ENCODE measurements at places on chromosomes 5 and 9. TPM values are rescaled to one million over a fixed set of nuclear protein-coding genes. Genes with fewer than 3 reads are reported as not detected.

Gene C6
- not detected for total RNA-seq

Gene OR13C3
- total RNA-seq = not detected

Gene ATP10B
- total RNA-seq = not detected

Gene COL5A1
- not detected for total RNA-seq

Gene PCDHGA1
- total RNA-seq = 0.35 TPM

Gene CDHR2
- total RNA-seq = 0.09 TPM

Gene CARTPT
- not detected for total RNA-seq

Gene MEIKIN
- total RNA-seq = not detected

Gene KCNV2
- not detected for total RNA-seq

Gene SOX30
- total RNA-seq = not detected

Gene RAPGEF1
- total RNA-seq = 55.4 TPM

Gene FSTL4
- total RNA-seq = 0.12 TPM

GRCh38 chr9:113125386-113126035 is 25.3 kb upstream of the SLC31A2 start:
- DNase-seq = no peak

- DNase-seq = peak; percentile 20
These were observed 974 bp downstream of the CCDC69 start for GRCh38 chr5:151222790-151223446.

- no peak for DNase-seq
These were observed 134.2 kb upstream of the RASGRF2 start for GRCh38 chr5:80825786-80826460.

- no peak for DNase-seq
These were observed 18.2 kb downstream of the CCDC187 start for GRCh38 chr9:136285501-136286358.

DNA sequence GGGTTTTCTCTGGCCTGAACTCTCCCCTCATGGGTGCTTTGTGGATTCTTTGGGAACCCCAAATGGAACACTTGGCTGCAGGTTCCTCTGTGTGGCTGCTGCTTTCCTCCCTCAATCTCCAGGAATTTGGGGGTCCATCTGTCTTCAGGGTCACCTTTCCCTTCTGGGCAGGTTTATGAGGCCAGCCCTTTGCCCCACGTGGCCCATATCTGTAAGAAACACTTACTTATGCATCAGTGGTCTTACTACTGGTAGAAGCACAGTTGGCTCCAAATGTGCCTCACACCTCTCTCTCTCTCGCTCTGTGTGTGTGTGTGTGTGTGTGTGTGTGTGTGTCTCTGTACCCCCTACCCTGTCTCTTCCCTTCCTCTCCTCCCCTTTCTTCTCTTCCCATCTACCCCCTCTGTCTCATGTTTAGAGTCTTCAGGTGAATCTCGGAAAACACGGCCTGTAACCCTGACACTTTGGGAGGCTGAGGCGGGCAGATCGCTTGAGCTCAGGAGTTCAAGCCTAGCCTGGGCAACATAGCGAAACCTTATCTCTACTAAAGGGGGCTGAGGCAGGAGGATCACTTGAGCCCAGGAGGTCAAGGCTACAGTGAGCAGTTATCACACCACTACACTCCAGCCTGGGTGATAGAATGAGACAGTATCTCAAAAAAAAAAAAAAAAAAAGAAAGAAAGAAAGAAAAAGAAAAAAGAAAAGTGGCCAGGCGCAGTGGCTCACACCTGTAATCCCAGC is 26.8 kb downstream of the C5orf15 start:
- no peak for DNase-seq

- no peak for DNase-seq
These were observed 20.7 kb upstream of the TMOD1 start for GRCh38 chr9:97480749-97481148.

- DNase-seq = no peak
These were observed 106.9 kb downstream of the PAPPA start for GRCh38 chr9:116260531-116260930.

DNA sequence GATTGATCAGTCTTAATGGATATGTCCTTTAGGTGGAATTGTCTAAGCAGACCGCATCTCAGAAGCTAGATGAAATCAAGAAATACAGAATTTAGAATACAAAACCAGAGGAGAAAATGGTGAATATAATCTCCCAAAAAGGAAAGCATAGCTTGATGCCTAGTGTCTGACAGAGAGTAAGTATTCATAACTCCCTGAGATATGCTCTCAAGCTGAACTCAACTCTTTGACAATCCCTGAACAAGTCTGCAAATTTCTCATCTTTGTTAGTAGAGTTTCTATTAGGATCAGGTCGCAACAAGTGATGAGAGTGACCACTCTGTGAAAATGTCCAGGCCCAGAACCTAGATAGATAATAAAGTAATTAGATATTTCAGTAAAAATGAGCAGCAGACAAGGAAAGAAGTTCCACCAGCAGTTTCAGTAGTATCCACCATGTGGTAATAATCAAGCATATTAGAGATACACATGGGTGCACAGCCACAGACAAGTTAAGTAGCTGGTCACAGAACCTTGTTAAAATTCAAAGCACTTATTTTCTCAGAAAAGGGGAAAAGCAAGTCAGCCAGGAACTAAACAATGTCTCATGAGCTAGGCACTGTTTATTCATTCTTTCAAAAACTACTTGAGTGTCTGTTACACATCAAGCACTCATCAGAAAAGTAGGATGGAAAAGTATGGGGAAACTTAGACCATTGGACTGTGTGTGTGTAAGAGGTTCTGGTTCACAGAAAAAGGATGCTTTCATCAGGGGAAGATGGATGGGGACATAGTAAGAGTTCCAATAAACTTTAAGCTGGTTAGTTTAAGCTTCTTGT is 481.5 kb upstream of the TUSC1 start:
- no peak for DNase-seq

GRCh38 chr9:130692321-130692720 is 1.3 kb upstream of the EXOSC2 start:
- no peak for DNase-seq

DNA sequence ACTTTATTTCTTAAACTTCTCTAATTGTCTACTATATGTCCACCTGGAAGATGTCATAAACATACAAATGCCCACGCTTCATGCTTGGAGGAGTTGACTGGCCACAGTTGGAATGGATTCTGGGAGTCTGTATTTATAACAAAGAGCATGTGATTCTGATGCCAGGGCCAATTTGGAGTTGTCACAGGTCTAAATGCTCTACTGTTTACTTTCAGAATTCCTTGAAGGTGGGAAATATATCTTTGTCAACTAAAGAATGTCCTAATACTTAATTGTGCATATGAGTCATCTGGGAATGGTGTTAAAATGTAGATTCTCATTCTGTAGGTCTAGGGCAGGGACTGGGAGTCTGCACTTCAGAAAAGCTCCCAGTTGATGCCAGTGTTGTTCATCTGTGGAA is 196.1 kb downstream of the ANXA1 start:
- DNase-seq = no peak

GRCh38 chr5:109643791-109644350 is 45.9 kb upstream of the MAN2A1 start:
- DNase-seq = no peak

- DNase-seq = no peak
These were observed 389.1 kb downstream of the ADGRV1 start for GRCh38 chr5:90947667-90948066.

DNA sequence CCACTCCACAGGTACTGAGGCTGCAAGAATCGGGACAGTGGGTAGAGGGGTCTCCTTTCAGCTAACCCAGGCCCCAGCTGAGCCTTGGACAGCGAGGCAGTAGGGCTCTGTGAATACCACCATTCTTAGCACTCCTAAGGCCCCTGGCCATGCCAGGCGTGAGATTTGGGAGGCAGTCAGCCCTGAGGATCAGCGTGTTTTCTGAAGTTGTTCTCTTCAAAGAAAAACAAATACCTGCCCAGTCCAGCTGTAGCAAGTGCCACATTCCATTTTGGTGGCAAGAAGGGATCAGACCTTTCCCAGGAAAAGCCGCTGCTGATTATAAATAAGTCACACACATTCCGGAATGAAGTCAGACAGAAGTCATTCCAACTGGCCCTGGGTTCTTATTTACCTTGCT is 47.8 kb downstream of the RALGPS1 start:
- DNase-seq = no peak

DNA sequence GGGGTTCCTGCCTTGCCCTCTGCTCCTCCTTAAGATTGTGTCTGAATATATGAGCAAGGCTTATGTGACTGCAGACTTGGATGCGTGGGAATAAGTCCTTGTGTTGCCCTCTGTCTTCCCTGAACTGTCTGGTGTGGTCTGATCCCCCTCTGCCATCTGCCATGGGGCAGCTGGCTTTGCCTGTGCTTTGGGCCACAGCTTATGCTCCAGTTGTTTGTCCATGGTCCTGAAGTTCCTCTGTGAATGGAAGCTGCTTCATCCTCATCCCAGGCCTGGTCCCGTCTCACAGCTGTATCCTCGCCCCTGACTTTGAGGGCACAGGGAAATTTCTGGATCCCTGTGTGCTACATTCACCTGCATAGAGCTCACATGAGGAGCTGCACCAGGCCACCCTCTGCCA is 14.7 kb downstream of the IL31RA start:
- DNase-seq = no peak

GRCh38 chr5:17679597-17680203 is 45.4 kb downstream of the TAF11L14 start:
- DNase-seq = peak; percentile 55

- DNase-seq = no peak
These were observed 38.9 kb downstream of the ADAMTS16 start for GRCh38 chr5:5179079-5179478.

- no peak for DNase-seq
These were observed 110.7 kb upstream of the NFIL3 start for GRCh38 chr9:91534374-91534773.

Measured in MCF 10A (cell line).